ENCODE measurements at places on chromosomes 5 and 9.

DNA sequence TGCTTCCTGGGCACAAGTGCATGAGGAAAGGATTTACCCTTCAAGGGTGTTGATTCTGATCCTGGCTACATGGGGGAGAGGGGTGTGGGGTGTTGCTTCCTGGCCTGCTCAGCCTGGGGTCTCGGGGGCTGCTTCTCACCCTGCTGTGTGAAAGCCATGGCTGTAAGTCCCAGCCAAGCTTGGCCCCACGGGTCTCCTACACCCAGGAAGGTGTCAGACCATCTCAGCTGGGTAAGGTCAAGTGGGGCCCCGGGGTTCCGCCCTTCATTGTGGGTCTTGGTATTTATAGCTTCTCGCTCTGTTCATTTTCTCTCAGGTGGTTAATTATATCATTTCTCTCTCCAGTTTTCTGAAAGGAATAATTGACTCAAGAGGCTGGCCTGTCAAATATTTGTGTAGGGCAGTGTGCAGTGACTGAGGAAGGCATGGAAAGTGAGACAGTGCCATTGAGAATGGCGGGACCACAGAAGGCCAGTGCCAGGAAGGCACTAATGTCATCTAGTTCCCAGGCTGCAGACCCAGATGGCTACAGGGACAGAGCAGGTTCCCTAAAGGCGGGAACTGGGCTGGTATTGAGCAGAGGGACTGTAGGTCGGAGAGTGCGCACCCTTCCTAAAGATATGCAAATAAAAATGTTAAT is 126.0 kb downstream of the FOXD1 start:
- DNase-seq = no peak

GRCh38 chr5:141119250-141119649 is 2.4 kb upstream of the PCDHB4 start:
- no peak for DNase-seq

- peak; percentile 42 for DNase-seq
Observed at GRCh38 chr9:96450613-96451528, 902 bp downstream of the HABP4 start.

- DNase-seq = no peak
Observed at GRCh38 chr5:126020770-126021169, 402.4 kb upstream of the GRAMD2B start.

DNA sequence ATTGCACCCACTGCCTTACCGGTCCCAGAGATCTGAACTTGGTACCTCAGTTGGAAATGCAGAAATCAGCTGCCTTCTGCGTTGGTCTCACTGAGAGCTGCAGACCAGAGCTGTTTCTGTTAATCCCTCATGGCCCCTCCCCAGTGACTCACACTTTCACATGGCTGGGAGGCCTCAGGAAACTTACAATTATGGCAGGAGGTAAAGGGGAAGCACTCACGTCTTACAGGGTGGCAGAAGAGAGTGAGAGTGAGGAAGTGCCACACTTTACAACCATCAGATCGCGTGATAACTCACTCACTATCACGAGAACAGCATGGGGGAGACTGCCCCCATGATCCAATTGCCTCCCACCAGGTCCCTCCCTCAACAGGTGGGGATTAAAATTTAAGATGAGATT is 648.5 kb downstream of the MTRR start:
- DNase-seq = no peak

DNA sequence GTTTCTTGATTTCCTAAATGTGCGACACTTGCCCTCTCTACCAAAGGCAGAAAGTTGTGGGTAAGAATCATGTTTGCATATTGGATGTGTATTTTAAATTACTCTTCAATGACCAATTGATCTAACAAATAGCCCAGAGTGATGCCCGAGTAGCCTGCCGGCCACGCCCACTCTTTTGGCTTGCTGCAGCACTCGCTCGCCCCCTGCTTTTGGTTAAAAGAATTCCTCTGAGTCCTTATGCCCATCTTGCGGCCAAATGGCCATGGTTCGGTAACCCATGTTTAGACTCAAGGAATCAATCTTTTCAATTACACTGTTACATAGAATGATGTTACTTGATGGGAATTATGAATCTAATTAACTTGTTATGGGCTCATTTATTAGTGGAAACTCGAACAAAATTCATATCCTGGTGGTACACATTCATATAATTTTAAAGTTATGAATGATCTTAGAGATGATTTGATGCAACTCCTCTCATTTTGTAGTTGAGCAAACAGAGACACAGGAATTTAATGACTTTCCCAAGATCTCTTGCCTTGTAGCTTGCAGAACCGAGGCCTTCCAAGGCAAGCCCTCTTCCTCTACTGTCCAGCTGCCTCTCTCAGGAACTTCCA is 36.5 kb downstream of the PPIC start:
- DNase-seq = peak; percentile 7

- DNase-seq = no peak
Observed at GRCh38 chr9:137530331-137530730, 19.9 kb downstream of the PNPLA7 start.

DNA sequence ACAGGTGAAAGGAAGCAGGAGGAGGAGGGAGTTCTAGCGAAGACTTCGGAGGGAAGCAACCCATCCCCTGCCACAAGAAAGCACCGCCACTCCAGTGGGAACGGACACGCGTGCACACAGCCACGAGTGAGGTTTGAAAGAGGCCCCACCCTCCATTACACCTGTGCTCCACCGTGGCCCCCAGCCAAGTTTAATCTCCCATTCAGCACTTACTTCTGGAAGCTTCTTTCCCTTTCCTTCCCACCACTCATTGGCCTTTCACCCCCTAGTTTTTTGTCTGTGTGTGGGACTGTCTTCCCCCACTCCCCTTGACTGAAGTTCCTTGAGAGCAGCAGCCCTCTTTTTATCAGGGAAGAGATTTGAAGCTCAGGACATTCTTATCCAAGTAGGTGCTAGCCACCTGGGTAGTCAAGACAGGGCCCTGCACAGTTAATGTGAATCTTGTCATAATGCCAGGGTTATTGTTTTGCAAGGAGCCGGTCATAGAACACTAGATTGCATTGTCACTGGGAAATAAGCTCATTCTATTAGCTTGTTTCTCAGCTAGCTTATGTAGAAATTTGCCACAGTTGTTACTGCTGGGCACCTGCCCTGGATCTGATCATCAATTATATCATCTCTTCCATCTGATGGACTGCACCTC is 256.0 kb downstream of the DOCK8 start:
- DNase-seq = no peak

GRCh38 chr5:138950421-138951031 is 75.4 kb upstream of the LRRTM2 start:
- no peak for DNase-seq

GRCh38 chr5:61599370-61600122 is 267.5 kb downstream of the ZSWIM6 start:
- no peak for DNase-seq

GRCh38 chr9:128001779-128002298 is 21.1 kb upstream of the EEIG1 start:
- DNase-seq = no peak

DNA sequence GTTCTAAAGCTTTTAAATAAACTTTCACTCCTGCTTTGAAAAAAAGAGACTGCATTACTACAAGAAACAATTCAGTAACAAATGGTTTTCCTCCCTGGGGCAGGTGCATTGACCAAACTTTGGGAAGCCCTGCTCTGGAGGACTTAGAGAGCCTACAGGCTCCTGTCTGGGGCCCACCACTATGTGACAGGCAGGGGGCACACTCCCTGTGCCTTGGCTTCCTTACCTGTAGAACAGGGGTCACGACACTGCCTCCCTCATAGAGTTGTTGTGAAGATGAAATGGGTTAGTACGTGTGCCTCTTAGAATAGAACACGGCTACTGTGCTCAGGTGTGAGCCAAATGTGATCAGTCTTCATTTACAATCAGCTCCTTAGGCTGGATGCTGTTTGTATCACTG is 130.1 kb downstream of the GPBP1 start:
- no peak for DNase-seq

GRCh38 chr9:38089387-38090165 is 20.5 kb upstream of the SHB start:
- DNase-seq = no peak

- DNase-seq = no peak
Observed at GRCh38 chr9:134535171-134535570, 106.4 kb upstream of the COL5A1 start.

DNA sequence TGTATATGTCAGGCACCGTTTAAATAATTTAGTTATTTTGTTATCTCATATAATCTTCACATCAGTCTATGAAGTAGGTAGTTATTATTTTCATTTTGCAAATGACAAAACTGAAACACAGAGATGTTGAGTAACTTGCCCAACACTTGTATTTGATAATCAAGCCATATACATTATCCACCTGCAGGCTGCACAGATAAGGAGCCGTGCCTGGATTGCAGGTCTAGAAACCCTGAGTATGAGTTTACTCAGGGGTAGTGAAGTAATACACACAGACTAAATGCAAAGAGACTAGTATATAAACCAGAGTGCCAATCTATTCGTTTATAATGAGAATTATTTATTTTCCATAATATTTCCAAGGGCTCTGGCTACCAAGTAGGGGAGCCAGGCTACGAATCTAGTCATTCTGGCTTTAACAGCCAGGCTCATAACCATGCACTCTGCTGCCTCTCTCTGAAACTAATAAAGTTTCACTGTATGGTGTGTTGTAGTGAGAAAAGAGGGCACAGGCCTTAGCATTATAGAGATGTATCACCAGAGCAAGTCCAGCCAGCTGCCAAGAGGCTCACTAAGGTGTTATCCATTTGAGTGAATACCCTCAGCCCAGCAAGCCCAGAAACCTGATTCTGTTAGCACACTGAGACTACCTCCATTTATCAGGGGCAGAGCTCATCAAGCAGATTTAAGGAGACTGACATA is 4.5 kb downstream of the HEMGN start:
- no peak for DNase-seq

DNA sequence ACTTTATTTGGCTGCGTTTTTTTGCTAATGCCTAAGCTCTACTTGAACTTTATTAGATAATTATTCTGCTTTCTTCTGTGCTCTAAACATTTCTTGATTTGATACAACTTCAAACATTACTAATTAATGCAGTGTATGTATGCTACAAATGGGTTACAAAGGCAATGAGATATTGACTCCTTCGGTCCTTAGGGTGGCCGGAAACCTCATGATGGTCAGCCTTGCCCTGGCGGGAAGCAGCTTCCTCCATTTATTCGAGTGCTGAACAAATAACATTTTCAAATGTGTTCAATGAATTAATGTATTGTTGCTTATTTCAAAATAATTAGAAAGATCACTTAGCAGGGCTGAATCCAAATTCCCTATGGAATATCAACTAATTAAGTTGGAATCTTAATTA is 3.9 kb upstream of the LNPEP start:
- no peak for DNase-seq

GRCh38 chr9:15104826-15105420 is 194.7 kb upstream of the FREM1 start:
- peak; percentile 52 for DNase-seq

DNA sequence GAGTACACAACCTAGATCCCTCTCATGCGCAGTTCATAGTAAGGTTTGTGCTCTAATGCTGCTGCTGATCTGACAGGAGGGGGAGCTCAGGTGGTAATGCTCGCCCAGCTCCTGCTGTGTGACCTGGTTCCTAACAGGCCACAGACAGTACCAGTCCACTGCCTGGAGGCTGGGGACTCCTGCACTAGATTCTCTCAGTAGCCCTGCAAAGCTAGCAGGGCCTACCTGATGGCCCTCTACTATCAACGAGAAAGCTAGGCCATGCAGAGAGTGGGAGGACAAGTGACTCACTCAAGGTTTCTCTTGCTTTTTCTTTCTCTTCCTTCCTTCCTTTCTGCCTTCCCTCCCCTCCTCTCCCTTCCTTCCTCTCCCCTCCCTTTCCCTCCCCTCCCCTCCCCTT is 55.1 kb upstream of the TEX48 start:
- DNase-seq = peak; percentile 36

DNA sequence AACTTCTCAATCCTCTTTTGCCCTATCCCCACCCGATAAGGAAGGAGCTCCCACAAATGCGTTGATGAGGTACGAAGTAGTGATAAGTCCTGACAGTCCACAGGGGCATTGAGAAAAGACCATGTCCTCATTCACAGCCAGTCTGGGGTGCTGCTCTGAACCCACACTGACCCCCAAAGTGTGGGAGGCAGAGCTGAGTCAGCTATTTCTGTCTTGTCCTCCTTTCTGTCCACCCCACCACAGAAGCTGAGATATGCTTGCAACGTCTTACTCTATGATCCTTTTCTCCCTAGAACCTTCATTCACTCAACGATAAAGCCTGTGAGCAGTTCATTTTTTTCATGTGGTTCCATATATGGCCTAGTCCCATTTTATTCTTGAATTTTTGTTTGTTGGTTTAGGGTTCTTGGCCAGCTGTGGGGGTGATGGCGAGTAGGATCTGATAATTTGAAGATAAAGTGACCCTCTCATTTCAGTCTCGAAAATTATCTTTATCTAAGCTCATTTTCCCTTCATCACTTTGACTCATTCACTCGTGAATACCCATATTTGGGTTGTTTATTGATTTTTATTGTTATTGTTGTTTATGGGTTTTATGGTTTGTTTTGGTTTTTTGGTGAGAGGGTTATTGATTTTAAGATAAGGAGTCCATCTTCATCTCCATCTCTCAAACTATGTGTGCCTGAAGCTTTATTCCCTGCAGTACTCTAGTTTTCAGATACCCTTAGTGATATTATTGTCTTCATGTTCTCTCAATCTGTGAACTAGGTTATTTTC is 58.5 kb upstream of the ZNF366 start:
- DNase-seq = no peak

DNA sequence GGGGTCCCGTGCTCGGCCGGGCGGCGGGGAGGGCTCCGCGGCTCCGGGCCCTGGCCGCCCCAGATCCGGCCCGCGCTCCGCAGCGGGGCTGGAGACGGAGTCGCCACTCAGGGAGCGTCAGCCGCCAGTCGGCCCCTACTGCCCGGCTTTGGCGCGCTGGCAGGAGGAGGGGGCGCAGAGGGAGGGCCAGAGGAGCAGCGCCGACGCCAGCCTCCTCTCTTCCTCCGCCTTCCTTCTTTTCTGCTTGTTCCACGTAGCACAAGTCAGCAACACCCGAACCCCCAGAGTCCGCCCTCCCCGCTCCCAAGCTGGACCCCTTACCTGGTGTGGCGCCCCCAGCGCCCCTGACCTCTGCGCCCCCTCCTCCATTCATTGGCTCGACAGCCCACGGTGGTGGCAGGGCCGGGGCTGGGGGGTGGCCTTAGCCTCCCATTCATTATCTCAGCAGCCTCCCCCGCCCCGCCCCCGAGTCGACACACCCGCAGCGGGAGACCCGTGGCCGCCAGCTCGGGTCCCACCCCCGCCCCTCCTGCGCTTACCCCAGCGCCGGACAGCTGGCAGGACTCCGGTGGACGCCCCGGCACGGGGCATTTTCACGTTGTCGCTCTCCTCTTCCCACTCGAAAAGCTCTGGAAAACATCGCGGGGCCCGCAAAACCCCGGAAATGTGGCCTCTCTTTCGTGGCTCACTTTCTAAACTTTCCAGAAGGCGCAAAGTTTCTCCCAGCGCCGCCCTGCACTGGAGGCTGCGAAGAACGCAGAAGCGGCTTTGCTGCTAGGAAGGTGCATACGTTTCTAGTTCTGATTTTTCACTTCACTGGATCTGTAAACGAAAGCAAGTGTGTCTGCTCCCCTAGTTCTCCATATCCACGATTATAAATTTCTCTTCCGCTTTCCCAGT is at the start of gene LPAR1:
LPAR1 (minus strand) TSS at position 140 of the 900 bp plus-strand sequence. CDS start 66,353 bp downstream, outside the sequence.
- no peak for DNase-seq

DNA sequence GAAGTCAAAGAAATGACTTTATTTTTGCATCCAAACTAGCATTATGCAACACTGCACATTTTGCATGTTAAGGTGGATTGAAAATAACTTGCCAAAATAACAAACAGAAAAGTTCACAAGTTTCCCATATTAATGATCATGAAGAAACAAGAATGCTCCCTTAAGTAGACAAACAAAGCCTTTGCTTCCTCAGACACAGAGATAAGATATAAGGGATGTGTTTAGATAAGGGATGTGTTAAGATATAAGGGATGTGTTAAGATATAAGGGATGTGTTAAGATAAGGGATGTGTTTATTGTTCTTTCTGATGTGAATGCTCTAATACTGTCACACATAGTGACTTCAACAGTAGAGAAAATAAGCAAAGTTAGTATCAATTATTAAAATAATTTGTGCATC is 174.8 kb downstream of the GABRG2 start:
- no peak for DNase-seq
